ENCODE measurements at places on chromosomes 5 and 9.

GRCh38 chr5:8060235-8060952, 191.4 kb downstream of the MTRR start:
- DNase-seq, result no peak

GRCh38 chr5:42912184-42912798, 100.6 kb upstream of the SELENOP start:
- peak; percentile 79 for DNase-seq

DNA sequence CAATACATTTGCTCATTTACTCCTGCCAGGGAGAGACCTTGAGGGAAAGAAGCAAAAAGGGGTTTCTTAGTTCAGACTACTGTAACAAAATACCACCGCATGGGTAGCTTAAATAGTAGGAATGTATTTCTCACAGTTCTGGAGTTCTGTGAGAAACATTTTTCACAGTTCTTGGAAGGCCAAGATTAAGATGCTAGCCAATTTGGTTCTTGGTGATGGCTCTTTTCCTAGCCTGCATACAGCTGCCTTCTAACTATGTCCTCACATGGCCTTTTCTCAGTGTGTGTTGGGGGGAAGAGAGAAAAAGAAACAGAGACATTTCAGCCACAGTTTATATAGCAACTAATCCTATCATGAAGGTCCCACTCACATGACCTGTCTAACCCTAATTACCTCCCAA, 1644.7 kb upstream of the C9orf72 start:
- DNase-seq, result no peak

GRCh38 chr5:10581867-10582511, 18.1 kb downstream of the ANKRD33B start:
- no peak for DNase-seq

DNA sequence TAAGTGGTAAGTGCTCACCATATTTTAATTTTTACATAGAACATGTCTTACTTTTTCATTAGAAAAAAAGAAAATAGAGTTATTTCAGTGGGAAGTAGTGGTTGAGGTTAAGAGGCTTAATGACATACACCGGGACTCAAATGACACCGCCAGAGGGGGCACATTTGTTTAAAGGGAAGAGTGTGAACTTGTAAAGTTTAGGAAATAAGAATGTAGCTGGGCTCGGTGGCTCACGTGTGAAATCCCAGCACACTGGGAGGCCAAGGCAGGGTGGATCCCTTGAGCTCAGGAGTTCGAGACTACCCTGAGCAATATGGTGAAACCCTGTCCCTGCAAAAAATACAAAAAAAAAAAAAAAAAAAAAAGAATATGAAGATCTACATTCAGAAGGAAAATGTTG, 43.4 kb upstream of the TNFAIP8 start:
- DNase-seq, result no peak

DNA sequence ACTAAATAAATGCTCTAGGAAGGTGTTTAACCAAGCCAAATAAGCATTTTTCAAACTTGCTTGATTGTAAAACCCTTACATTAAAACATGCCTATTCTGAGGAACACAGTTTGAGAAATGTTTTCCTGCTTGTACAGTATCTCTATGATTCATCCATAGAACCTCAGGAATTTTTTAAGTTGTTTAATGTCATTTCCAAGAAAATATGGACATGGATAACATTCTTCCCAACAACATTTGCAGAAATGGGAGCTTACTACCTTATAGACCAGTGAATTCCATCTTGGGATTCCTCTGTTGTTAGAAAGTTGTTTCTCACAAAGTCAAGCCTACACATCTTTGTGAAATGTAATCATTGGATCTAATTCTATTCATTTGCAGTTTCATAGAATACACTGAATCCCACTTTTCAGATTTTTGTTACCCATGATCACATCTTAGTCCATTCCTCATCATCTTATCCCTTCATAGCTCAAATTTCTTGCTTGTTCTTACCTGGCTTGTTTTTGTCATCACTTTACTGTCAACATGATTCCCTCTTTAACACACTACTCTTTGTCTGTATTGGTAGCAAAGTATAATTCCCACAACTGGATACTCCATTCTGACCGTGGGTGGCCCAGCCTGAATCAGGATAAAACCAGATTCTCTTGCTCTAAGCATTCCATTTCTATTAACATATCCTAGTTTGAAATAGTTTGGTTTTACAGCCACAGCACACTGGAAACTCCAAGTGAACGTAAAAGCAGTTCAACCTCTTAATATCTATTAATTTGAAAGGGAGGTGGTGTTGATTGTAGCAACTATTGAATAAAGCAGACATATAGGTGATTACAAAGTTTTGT, 49.4 kb upstream of the PAPPA start:
- no peak for DNase-seq
